GM06990 (cell line): ENCODE measurements at places on chromosomes 4 and X.
A peak's percentile ranks its signal among the peaks of the same experiment; 100 is the strongest.

GRCh38 chr4:20299515-20299914 is 47.8 kb downstream of the SLIT2 start:
- no peak for DNase-seq

- DNase-seq, result peak; percentile 14
These were observed 513.7 kb downstream of the TLL1 start for GRCh38 chr4:166386491-166387360.

DNA sequence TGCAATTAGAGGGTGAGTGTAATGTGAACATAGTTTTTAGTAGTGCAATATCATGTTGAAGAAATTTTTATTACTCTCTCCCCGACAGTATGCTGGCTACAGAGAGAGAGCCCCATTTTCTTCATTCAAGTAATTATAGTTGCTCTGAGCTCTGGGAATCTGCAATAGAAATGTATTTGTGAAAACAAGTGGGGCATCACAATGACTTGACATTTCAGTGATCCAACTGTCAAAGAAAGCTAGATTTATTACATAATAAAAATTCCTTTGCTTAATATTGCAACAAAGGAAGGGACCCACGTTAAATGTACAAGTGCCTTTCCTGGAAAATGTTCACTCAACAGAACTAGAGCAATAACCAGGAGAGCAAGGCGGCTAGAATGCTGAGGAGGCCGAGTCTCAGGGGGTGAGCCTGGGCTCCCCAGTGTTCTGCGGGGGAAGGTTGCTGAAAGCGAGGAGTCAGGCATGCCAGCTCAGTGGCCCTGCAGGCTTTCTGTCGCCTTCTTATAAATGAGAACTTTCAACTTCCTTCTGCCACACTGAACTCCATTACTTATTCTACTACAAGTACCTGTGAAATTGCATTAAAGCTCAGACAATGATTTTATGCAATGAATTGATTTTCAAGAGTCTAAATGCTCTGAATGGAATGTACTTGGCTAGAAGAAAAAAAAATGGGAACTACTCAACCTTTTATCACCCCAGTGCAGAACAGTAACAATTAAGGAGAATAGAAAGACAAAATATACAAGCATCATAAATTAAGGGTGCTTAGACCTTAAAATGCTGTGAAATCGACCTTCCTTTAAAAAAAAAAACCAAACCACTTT is 476.4 kb downstream of the AFF2 start:
- DNase-seq, result no peak

- DNase-seq, result no peak
These were observed 193.0 kb upstream of the PPP3CA start for GRCh38 chr4:101540336-101540735.

- DNase-seq, result no peak
These were observed 253.7 kb downstream of the CENPC start for GRCh38 chr4:67291644-67292043.

- no peak for DNase-seq
These were observed 22.7 kb downstream of the SMPX start for GRCh38 chrX:21735038-21735767.

DNA sequence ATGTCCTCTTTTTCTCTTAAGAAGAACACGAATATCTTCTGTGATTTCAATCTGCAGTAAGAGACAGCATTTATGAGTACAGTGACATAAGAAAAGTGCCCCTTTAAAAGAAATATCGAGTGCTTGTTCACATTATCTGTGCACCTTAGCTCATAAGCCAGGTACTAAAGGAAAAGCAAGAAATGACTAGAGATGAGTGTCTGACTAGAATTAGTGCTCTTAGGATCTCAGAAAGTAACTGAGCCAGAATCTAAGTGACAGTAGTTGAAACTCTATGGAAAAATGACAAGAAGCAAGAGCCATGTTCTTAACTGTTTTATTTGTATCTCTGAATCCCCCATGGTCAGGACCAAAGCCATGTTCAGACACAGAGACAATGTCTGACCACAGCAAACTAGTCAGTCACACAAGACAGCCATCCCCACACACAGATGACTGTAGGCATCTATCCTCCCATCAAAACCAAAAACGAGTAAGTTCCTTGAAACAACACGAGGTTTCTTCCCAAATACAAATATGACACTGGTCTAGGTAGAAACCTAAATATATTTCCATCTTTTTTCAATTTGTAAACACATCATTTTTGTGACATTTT is 36.8 kb downstream of the ACSL4 start:
- DNase-seq, result no peak

DNA sequence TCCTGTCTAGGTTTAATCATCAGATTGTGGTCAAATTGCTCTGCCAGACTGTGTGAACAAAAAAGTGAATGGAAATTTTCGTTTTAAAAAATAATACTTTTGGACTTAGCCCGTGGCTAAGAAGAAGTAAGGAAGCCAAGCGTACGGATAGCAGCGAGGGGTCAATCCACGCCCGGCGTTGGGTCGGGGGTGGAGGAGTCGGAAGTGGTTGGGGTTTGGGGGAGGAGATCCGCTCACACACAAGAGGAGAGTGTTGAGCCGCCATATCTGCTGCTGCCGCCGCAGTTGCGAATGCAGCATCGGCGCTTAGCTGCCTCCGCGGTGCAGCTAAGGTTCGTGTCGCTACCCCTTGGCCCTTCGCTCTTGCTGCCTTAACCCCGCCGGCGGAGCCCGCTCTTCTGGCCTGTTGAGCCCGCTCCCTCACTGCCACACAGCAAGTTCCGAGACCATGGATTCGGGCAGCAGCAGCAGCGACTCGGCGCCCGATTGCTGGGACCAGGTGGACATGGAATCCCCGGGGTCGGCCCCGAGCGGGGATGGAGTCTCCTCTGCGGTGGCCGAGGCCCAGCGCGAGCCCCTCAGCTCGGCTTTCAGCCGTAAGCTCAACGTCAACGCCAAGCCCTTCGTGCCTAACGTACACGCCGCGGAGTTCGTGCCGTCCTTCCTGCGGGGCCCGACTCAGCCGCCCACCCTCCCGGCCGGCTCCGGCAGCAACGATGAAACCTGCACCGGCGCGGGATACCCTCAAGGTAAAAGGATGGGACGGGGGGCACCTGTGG is at the start of gene GSPT2:
TSS of gene GSPT2 (plus strand) at position 264 of the 779 bp plus-strand sequence. CDS start at position 449, 185 bp downstream.
- peak; percentile 78 for DNase-seq

DNA sequence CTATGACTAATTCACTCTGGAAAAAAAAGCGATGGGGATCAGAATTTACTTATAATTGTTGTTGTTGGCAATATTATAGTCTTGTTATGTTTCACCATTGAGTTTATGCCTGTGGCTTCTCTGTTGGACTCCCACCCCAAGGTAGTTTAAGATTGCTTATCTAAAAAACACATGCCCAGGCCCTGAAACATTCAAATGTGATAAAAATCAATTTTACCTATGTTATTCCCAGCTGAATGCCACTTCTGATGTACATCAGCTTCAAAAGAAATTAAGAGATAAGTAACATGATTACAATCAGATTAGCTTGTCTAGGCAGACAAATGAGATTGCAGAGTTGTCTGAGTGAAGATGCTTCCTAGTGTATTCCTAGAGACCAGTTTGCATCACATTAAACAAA is 484.7 kb downstream of the PCDH7 start:
- no peak for DNase-seq

- DNase-seq, result no peak
These were observed 21.9 kb downstream of the PLS3 start for GRCh38 chrX:115582616-115583495.

- DNase-seq, result no peak
These were observed at the start of gene MAOA for GRCh38 chrX:43656005-43656494. Gene MAOA, plus strand, starts transcription at chrX:43656299. Its CDS starts 43 bp downstream, at chrX:43656342.

- DNase-seq, result no peak
These were observed 756.9 kb downstream of the FAT4 start for GRCh38 chr4:126071346-126072333.

DNA sequence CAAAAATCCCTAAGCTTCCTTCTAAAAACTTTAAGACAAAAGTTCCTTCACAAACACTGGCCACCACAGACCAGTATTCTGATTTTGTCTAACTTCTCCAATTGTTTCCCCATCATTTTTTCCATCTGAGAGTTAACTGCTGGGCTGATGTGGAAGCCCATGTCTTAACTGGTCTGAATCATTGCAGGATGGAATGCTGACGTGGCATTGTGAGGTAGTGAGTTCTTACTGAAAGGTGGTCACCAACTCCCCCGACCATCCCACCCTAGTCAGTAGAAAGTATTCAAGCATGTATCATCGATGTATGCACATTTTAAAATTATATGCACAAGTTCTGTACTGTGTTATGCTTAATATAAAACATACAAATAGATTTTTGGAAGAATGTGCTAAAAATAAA is 99.1 kb upstream of the SMIM10 start:
- DNase-seq, result no peak
